AG04449 (cell line): ENCODE measurements at places on chromosomes 6 and 20.

GRCh38 chr6:7650878-7651277 lies 60.9 kb downstream of the SNRNP48 start:
- no peak for DNase-seq

GRCh38 chr6:167420858-167421766 lies 96.2 kb downstream of the TTLL2 start:
- DNase-seq = no peak

DNA sequence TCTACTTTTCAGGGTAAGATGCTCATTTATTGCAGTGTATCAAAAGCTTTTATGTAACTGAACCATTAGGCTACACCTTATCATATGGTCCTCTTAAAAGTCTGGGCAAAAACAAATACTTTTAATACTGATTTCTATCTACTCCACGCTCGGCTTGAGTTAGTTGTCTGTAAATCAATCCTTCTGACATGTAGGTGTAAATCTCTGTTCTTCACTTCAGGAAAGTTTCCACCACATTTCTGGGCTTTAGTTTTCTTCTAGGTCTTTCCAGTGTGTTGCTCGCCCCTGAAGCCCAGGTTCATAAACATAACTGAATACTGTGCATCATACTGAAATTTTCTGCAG lies 89.2 kb upstream of the RNF217 start:
- no peak for DNase-seq

DNA sequence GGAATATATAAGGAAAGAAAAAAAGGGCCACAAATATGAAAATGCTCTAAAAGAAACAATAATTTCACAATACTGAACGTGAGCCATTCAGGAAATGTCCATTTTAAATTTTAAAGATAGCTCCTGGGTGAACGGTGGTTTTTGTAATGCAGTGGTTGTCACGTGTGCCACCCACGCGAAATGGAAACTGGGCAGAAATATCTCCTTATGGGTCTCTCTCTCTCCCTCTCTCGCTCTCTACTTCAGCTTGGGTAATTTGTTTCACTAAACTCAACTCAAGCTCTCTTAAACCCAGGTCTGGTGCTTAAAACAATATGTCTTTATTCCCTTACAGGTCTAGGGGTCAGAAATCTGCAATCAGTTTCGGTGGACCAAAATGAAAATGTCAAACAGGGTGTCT lies 150.8 kb downstream of the OR2B2 start:
- DNase-seq = no peak

GRCh38 chr6:10412461-10413261 lies 2.2 kb downstream of the TFAP2A start:
- DNase-seq = no peak

DNA sequence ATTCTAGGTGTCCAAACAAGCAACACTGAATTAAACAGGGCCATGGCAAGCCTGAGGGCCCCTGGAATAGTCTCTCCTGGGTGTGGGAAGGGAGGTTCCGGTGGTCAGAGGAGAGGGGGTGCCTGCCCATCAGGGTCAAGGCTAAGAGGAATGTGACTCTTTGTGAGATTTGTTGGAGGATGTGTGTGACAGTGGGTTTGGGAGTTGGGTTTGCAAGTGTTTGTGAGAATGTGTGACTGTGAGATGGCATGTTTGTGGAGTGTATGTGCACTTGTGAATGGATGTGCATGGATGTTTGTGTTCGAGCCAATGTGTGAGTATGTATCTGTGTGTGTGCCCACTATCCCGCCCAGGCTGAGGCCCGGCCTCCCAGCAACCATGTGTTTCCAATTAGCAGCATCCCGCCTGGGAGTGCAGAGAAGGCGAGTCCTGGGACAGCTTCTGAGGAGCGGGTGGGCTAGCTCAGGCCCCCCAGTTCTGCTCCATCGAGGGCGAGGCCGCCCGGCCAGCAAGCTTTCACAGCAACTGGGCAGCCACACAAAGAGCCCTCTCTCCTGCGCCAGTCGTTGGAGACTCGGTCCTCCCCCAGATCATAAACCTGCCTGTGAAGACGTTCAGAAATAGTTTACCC lies 12.6 kb downstream of the FOXC1 start:
- no peak for DNase-seq

DNA sequence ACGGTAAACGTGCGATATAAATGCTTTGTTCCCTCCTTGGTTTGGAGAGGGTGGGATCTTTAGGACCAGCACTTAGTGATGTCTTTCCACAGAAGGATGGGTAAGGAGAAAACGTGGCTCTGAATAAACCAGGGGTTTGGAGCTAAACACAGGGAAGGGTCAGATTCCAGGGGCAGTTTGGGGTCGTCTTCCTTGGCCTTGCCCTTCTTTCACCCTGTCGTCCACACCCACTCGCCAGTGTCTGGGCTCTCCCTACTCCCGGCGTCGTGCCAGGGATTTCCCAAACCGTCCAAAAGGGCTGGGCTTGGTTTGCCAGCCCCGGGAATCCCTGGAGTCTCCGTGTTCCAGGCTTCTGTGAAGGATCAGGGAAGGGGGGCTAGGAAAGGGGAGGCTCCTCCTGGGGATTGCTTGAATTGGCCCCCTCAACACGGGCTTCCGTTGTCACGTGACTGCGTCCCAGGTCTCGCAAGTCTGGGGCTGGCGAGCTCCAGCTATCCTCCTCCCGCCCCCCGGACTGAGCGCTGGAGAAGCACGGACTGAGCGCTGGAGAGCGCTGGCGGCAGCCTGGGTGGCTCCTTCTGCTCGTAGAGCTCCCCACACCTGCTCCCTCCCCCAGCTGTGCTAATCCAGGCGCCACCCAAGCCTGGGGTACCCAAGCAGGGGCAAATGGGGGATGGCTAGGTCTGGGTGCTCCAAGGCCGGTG lies 9.4 kb upstream of the ARMC12 start:
- DNase-seq = no peak

GRCh38 chr6:124203812-124204167 lies 400.1 kb downstream of the NKAIN2 start:
- no peak for DNase-seq

- DNase-seq = no peak
Observed at GRCh38 chr6:53793318-53794136, 1.3 kb upstream of the LRRC1 start.

DNA sequence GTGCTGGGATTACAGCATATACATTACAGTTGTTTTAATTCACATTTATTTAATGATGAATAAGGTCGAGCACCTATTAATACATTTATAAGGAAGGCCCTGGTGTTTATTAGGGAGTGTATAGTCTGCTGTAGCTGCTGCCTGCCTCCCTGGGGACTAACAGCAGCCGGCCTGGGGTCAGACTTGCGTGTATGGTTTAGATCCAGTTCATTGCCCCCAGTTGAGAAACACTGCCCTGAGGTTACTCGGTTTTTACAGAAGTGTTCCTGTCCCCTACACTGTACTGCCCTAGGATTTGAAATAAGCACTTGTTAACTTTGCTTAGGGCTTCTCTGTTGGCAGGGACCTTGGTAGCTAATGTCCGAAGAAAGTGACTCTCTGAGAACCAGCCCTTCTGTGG lies 4.0 kb downstream of the TTPAL start:
- no peak for DNase-seq

GRCh38 chr20:57503035-57503658 lies 21.8 kb downstream of the CTCFL start:
- no peak for DNase-seq

- DNase-seq = no peak
Observed at GRCh38 chr6:36985417-36985807, 584 bp downstream of the MTCH1 start.
